ENCODE measurements at places on chromosomes 2 and 18.

DNA sequence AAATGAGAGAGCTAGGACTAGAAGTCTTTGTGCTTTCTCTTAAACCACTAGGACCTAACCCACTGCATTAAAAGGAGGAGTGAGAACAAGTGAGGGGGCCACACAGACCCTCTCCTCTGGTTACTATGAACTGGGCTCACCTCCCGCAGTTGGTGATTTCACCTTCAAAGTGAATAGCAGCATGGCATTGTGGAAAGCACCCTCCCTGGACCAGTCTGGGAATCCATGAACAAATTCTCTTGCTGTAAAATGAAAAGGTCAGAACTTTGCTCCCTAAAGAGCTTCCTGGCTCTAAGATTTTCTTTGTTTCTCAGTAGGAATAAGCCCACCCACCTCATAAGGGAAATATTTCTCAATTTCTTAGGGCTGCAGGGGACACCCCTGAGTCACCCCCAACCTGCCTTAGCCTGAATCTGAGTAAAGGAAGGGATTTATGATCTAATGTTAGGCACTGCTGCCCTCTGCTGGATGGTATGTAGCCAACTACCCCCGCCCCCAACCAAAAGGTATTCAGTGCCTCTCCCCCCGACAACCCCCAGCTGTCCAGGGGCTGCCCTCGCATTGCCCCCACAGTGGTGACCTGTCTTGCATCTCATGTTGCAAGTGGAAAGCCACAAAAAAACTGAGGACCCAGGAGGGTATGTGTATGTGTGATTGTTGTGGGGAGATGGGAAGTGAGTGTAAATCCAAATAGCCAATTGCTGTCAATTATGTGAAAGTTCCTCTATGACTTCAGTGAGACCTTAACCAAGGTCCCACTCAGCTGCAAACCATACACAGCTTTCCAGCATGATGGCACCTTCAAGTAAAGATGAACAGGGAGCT, 230.9 kb upstream of the SLC14A2 start:
- DNase-seq: peak; percentile 46

GRCh38 chr2:168784993-168785392, 17.4 kb upstream of the NOSTRIN start:
- DNase-seq: no peak

- no peak for DNase-seq
Observed at GRCh38 chr2:12083713-12084419, 337.4 kb downstream of the LPIN1 start.

GRCh38 chr2:194166818-194167217, 1490.2 kb upstream of the SLC39A10 start:
- peak; percentile 6 for DNase-seq

DNA sequence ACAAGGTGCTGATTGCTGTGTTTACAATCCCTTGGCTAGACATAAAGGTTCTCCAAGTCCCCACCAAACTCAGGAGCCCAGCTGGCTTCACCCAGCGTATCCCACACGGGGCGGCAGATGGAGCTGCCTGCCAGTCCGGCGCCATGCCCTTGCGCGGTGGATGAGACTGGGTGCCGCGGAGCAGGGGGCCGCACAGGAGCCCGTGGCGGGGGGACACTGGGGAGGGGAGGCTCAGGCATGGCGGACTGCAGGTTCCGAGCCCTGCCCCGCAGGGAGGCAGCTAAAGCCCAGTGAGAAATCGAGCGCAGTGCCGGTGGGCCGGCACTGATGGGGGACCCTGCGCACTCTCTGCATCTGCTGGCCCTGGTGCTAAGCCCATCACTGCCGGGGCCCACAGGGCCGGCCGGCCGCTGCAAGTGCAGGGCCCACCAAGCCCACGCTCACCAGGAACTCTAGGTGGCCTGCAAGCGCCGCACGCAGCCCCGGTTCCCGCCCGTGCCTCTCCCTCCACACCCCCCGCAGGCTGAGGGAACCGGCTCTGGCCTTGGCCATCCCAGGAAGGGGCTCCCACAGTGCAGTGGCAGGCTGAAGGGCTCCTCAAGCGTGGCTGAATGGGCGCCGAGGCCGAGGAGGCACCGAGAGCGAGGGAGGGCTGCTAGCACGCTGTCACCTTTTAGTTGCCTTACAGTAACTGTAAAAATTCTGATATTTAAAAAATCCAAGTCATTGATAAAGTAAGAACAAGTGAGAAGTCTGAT, 930.0 kb upstream of the FSHR start:
- DNase-seq: no peak

- no peak for DNase-seq
Observed at GRCh38 chr2:195863564-195863963, 205.1 kb downstream of the DNAH7 start.

- no peak for DNase-seq
Observed at GRCh38 chr2:238120463-238121298, 17.8 kb upstream of the KLHL30 start.

DNA sequence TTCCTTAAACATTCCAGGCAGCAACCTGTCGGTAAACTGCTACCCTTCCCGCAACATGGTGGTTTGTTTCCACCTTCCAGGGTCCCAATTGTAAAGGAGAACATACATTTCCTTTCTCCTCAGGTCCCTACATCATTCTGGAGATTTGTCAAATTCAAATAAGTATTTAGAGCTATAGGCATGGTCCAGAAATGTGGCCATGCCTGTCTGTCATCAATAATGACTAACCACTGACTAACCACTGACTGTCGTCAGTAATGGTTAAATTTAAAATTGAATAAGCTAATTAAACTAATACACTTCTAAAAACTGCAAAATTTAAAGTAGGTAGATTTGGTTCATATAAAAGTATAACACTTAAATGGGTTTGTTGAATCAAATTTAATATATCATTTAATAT, 984.0 kb upstream of the SLC39A10 start:
- DNase-seq: no peak

DNA sequence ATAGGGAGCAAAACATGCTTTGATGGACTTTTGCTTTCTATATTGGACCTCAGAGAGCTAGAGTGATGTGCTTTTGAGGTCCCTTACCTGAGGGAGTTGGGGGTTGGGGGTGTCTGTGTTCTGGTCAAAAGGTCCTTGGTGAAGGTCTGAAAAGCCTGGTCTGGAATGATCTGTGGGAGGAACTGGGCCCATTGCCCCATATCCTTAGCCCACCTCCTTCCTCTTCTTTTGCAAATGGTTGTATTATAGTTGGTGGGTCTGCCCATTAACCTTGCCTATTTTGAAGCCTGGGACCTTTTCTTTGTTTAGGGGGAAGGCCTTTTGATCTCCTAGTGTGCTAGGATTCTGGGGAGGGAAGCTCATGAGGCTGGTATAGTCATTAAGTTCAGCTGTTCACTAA, 88.7 kb downstream of the FMNL2 start:
- no peak for DNase-seq

- no peak for DNase-seq
Observed at GRCh38 chr2:200732866-200733265, 78.8 kb upstream of the BZW1 start.

DNA sequence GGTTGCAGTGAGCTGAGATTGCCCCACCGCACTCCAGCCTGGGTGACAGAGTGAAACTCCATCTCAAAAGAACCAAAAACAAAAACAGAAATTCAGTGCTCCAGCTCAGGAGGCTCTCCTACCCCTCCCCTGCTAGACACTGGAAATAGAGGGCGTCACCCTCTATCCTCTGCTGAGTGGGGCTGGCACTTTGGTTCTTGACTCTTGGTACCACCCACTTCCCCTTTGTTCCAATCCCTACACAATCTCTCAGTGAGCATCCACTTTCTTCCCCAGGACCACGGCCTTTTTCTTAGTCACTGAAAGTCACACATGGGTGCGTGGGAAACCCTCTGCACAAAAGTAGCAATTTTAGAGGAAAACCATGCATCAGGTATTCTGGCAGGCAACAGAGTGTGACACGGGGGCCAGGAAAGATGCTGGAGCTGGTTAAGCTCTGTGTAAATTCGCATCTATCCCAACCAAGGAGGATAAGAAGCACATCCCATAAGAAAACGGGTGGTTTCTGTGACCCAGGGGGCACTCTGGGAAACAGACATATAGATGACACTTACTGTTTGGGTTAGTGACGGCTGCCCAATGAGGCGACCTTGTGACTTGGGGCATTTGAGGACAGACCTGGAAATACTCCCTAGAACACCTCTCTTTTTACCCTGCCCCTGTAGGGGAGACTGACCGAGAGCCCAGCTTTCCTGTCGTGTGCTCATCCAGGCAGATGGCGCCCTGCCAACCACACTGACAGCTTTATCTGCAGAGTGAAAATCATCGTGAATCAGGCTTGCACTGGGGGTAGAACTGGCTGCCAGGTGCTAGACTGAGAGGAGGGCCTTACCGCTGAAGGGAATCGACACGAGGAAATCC, 7.7 kb downstream of the HJURP start:
- no peak for DNase-seq

DNA sequence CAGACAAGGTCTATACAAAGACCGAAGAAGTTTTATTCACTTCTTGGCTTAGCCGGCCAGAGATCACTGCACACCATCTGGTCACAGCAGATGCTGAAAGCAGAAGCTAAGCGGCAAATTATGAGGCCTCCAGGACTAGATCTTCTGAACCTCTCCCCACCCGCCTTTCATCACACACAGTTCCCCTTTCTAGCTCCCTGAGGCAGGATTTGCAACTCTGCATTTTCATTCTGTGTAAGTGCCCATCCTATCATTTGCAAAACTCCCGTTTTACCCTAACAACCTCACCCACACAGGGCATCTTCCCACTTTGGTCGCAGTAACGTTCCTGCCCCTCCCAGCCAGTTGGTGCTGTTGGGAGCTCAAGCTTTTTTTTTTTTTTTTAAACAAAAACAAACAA, 3.1 kb upstream of the MOB1A start:
- DNase-seq: peak; percentile 55

DNA sequence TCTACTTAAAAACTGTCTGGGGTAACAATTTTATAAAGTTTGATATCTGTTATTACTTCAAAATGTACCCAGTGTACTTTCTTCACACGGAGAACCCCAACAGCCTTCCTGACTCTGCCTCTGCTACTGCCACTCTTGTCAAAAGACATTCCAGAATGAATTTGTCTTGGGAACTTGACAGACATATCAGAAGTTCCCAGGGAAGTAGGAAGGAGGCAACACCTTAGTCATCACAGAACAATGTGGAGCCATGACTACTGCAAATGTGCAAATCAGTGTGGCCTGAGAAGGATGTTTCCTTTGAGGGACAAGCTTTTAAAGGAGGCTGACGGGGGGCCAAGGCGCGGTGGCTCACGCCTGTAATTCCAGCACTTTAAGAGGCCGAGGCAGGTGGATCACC, 133.8 kb upstream of the RNF152 start:
- DNase-seq: no peak

DNA sequence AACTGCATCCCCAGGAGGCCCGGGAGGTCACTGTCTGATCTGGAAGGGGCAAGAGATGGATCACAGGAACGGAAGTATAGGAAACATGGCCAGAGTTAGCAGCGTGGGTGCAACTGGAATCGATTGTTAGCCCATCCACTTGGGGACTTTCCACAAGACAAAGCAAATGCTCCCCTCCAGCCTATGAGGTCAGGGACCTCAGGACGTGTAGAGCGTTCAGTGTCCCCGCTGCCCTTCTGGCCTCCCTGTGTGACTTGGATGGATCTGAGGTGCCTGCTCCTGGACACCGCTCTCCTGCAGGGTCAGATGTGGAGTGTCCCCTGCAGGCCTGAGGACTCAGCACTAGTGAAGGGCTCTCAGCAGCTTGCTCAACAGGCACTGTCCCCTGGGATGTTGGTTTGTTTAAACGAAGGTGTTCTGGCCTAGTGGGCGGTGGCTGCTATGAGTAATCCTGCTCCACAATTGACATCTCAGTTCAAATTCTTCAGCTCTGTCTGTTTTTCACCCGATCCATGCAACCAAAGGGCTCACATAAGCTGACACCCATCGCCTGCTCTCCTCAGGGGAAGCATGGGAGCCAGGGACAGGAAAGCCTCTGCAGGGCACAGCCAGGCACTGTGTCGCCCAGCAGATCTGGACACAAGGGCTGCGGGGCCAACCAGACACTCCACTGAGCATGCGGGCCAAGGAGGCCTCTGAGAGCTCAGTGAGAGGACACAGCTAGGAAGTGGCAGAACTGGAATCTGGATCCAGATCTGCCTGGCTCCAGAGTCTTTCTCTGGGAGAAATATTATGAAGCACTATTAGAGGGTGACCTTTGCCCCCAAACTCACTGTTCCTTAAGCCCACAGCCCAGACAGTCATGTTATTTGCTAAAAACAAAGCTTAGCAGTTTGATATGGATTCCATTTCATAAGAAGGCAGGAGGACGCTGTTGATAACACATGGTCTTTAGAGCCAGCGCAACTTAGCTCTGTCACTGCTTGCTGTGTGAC, 78.5 kb downstream of the RHOB start:
- no peak for DNase-seq

- no peak for DNase-seq
Observed at GRCh38 chr2:241666627-241667400, 19.8 kb downstream of the DTYMK start.

DNA sequence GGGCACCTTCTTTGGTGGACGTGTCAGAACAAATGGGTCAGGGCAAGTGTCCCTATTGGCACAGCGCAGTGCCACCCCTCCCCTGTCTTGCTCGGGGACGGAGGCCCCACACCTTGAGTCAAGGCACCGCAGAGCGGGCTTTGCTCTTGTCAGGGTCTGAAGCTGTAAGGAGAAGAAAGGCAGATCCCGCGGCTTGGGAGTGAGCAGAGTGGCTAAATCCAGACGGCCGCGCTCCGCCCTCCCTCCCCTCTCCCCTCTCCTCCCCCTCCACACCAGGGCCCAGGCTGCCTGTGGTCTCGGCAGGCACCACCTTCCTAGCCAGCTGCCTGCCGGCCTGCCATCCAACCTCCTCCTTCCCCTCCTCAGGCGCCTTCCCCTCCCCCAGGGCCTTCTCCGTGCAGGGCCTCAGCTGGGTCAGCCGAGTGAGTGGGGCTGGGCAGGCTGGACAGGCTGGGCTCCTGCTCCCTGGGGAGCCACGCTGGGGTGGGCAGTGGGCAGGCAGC, 25.8 kb downstream of the SPEG start:
- no peak for DNase-seq

GRCh38 chr2:106584304-106584954, 97.3 kb downstream of the CD8B2 start:
- DNase-seq: no peak

- no peak for DNase-seq
Observed at GRCh38 chr2:148501545-148501944, 143.0 kb upstream of the EPC2 start.

DNA sequence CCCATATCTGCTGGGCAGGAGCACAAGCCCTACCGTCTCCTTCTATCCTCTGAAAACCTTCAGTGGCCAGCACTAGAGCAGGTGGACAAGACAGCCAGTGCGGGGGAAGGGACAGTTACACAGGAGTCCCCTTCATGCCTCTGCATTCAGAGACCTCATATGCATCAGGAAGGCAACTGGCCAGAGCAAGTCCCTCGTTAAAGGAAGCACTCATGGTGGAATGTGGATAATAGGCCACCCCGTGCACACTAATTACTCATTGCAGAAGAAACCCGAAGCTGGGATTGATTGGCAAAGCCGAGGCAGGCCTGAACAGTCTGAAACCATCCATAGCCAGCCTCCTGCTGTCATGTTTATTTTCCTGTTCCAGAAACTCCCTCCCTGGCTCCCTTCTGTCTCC, 11.2 kb downstream of the KIAA2012 start:
- no peak for DNase-seq

GRCh38 chr2:23423062-23423872, 38.3 kb downstream of the KLHL29 start:
- no peak for DNase-seq
